ENCODE measurements at places on chromosomes 4 and X. TPM values are rescaled to one million over a fixed set of nuclear protein-coding genes. Genes with fewer than 3 reads are reported as not detected.

ANOS1 gene
- 0.06 TPM for total RNA-seq

FGF13 gene
- total RNA-seq: 36.5 TPM

- no peak for DNase-seq
These were observed 958.8 kb downstream of the CCSER1 start for GRCh38 chr4:91085961-91086360.

DNA sequence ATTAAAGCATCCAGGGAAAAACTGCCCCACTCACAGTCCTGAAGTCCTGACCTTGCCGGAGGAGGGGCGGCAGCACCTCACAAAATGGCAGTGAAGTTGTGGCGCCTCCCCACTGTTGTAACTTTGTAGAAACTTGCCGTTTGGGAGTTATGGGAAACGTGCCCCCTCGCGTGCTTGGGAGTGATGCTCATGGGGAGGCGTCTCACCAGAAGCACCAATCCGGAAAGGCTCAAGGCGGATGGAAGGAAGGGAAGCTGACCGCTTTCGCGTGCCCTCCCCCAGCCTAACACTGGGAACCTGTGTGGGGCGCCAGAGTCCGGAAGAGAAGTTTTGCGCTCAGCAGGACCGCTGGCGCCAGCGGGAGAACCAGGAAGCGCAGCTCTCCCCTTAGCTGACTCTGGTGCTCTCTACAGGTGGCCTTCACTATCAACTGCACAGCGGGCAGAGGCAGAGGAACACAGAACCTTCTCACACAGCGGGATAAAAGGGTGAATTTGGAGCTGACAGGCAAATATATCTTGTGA lies at the start of the genes CT45A10 and SAGE1:
CT45A10 (minus strand) TSS at position 151 of the 524 bp plus-strand sequence. CDS start 8,100 bp downstream, outside the sequence.
SAGE1 (plus strand) TSS at position 423 of the 524 bp plus-strand sequence. CDS start 2,527 bp downstream, outside the sequence.
- no peak for DNase-seq

DNA sequence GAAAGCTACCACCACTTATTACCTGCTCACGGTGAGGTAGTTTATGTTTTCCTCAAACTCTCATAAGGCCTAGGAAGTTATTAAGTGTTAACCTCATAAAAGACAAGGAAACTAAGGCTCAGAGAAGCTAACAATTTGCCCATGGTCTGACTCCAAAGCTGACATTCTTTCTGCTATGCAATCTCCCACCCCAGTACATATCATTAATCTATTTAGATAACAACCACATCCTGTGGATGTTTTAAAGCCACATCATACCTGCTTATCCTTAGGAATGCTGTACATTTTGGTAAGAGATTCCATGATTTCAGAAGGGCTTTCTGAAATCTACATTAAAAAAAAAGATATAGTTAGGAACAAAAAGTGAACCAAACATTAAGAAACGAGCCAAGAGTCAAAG lies 55.4 kb downstream of the HUWE1 start:
- no peak for DNase-seq

GRCh38 chr4:61397174-61397573 lies 197.0 kb downstream of the ADGRL3 start:
- DNase-seq: no peak

DNA sequence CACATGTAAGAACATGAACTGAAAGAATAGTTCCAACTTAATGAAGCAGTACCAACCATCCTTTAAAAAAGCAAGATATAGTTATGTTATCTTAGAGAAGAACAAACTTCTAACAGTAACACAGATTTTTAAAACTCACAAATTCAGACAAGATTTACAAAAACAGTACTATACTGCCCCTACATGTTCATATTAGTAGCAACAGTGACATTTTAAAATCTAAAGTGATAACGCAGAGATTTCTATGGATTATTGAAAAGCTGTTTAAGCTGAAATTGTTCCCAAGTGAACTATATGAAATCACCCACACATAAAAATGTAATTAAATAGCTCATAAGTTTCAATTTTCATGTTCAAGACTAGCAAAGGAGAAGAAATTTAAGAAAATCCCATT lies 166.0 kb downstream of the FBXW7 start:
- DNase-seq: peak; percentile 21

- no peak for DNase-seq
These were observed 42.1 kb downstream of the SMPX start for GRCh38 chrX:21715825-21716224.

- DNase-seq: peak; percentile 63
These were observed 49.7 kb downstream of the RASL11B start for GRCh38 chr4:52911684-52912294.

DNA sequence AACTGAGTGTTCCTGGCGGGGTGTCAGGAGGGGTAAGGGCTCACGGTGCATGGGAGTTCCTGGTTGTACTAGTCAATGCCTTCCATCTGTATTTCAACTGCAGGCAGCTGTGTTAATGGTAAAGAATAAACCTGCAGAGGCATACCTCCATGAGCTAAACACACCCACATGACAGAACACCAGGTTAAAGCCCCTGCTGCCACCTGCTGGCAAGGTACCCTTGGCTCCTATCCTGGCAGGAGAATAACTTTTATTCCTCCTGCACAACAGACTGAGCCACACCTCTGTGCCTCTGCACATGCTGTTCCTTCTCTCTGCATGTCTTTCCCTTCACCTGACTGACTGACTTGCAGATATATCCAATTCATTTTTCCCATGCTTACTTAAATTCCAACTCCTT lies 11.1 kb downstream of the ITIH6 start:
- peak; percentile 2 for DNase-seq

DNA sequence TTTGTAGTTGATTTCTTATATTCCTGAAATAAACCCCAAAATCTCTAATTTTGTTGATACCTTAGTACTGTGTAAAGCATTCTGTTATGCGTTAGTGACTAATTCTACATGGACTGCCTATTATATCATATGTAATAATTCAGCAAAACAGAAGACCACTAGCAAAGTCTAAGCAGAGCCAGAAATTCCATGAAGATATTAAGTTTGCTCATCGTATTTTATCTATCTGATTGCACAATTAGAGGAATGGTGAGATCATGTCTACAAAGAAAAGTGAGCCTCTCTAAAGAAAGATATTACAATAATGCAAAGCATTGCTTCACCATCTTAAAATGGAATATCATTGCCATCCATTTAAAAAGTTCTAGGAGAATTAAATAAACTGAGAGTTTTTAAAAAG lies 374.6 kb upstream of the SLC7A11 start:
- no peak for DNase-seq

DNA sequence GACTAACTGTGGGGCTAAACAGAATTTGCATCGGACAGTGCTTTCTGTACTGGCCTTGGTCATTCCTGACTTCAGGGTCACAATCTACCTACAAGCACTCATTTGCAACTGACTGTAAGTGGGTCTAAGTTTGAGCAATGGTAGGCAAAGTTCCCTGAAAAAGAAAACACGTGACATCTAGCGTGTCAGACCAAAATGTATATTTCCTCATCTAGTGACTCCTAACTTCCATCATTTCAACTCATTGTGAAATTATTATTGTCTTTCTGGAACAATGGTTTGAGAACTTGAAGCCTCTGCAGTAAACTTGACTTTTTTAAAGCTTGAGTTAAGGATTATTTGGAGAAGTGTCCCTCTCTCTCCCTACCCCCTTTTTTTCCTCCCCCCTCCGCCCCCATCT lies 113.6 kb downstream of the MID1 start:
- DNase-seq: no peak

DNA sequence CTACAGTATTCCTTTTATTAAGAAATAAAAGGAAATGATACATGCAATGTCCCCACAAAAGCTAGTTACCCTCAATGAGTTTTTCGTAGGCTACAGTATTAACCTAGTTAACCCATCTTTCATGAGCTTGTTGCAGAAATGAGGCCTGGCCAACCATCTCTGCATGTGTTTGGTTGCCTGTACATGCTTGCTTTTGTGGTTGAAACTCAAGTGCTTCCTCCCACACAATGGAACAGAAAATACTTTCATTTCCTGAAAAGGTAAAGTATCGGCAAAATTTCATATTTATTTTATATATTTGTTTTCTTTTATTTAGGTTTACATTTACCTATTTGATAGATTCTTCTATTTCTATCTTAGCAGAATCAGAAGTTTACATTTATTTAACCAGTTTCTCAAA lies 214.6 kb upstream of the FAM241A start:
- no peak for DNase-seq

DNA sequence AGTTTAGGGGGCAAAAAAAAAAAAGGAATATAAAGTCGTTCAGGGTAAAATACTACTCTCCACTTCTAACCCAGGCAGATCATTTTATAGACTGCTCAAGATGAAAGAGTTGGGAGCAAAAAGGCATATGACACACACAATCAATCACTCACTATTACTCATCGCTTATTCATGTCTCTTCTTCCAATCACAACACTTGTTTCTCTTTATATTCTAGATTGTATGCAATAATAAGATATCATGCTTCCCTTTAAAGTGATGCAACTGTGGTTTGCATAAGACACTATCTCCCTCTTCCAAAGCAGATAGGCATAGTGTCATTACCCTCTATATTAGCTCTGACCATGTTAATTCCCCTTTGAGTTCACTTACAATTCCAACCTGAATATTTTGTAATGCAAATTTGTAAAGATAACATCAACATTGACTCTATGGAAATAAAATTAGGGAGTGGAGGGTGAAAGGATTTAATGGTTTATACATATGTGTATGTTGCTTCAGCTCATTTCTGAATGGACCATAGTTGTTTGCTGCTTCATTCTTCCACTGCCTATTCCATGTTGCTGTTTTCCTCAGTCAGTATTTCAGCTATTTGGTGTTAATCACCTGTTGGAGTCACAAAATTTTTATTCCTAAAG lies 154.9 kb upstream of the EPHA5 start:
- DNase-seq: peak; percentile 1

GRCh38 chrX:142503967-142504643 lies 299.0 kb upstream of the MAGEC2 start:
- DNase-seq: no peak

GRCh38 chrX:19836337-19836736 lies 51.1 kb downstream of the SH3KBP1 start:
- DNase-seq: no peak

GRCh38 chrX:16240231-16240905 lies 73.1 kb downstream of the MAGEB17 start:
- no peak for DNase-seq

GRCh38 chrX:110123331-110123782 lies 120.4 kb downstream of the TMEM164 start:
- DNase-seq: peak; percentile 35

DNA sequence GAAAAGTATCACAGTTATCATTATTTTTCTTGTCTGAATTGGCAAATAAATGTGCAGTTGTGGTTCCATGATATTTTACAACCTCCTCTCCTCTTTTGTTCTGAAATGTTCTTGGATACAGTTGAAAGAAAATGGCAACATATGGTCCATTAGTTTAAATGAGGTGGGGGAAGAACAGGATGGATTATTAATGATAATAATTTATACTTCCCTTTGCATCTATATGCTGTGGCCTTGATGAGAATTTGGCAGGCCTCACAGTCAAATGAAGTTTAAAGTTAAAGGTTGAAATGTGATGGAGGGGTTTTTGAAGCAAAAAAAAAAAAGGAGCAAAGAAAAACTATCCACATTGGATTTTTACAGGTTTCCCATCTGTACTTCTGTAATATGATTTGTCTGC lies 946.3 kb upstream of the INTU start:
- no peak for DNase-seq

- DNase-seq: no peak
These were observed 122.4 kb downstream of the RAP1GDS1 start for GRCh38 chr4:98383431-98384106.
